IMR-90 (cell line): ENCODE measurements at places on chromosomes 16 and 17. TPM values are rescaled to one million over a fixed set of nuclear protein-coding genes. Genes with fewer than 3 reads are reported as not detected.

GRCh38 chr17:38329808-38330730 lies 13.7 kb downstream of the GPR179 start:
- no peak overlapping the region for H3K27ac ChIP-seq
- DNase-seq: no peak
- peaks cover 3% of the 10 kb centered on the region; the same call in 1 of the 2 replicates for H3K4me1 ChIP-seq
- H3K4me3 ChIP-seq: no peak overlapping the region
- H3K27me3 ChIP-seq: peaks cover 56% of the 10 kb centered on the region

DNA sequence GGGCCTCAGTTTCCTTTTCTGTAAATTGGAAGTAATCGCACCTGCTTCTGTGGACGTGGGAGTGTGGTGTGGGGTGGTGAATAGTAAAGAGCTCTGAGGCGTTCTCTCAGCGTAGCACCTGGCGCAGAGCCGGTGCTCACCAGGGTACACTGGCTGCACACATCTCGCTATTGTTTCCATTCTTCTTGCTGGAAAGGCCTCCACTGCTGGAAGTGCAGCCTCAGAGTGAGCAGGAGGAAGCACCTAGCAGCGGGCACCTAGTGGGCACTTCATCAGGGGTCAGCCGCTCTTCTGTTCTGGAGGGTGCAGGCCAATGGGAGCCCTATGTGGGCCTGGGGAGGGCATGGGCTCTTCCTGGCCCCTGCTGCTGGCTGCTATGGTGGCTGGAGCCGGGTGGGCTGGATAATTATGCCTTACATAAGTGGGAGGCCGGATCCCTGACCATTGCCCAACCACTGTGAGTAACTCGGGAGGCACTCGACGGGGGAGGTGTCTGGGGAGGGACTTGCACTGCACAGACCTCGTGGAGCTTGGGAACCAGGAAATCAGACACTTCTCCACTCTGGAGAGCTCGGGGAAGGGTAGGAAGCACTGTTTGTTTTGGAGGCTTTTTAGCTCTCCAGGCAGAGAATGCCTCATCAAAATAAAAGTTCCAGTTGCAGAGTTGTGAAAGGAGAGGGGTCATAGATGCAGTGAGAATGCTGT lies 1.7 kb downstream of the MAP2K3 start:
- H3K36me3 ChIP-seq: no peaks in the 10 kb centered on the region; the same call in none of the 2 replicates
- peak overlapping the region; percentile 84 for H3K4me3 ChIP-seq
- no peaks in the 10 kb centered on the region for H3K27me3 ChIP-seq
- H3K4me1 ChIP-seq: peaks cover 52% of the 10 kb centered on the region
- peak; percentile 99 for DNase-seq

DNA sequence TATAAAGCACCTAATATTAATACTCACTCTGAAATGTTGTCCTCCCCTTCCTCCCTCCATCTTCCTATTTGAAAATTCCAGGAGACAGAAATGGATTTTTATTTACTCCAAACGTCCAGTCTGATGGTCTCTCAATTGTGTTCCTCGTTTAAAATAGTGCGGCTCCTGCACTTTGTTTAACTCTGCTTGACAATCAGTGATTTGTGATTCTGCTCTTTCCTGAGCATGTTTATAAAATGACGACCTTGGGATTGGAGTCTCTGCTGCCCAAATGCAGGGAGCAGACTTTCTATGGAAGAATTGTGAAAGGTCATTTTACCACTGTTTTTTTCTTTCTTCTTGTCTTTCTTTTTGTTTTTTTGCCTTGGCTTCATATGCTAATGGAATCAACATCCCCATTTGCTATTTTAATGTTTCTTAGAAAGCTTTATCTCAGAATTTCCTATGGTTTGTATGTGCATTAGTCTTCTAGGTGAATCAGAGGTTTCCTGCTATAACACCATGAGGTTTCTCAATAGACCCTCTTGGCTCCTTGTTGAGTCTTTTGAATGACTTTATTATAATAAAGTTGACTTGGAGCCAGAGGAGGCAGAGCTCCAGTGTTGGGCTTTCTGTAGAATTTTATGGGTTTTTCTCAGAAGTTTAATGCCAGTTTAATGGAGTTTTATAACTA lies 376.5 kb downstream of the CDH11 start:
- no peak overlapping the region for H3K27ac ChIP-seq
- H3K4me3 ChIP-seq: no peak overlapping the region
- H3K36me3 ChIP-seq: no peaks in the 10 kb centered on the region
- H3K4me1 ChIP-seq: no peaks in the 10 kb centered on the region
- H3K27me3 ChIP-seq: no peaks in the 10 kb centered on the region; the same call in 1 of the 2 replicates

- H3K27ac ChIP-seq: no peak overlapping the region
- H3K4me3 ChIP-seq: no peak overlapping the region
- H3K27me3 ChIP-seq: peaks cover 29% of the 10 kb centered on the region
- DNase-seq: no peak
- H3K36me3 ChIP-seq: no peaks in the 10 kb centered on the region
Measured at GRCh38 chr16:22623351-22623781, 112.7 kb downstream of the NPIPB5 start.

The MILR1 gene
- total RNA-seq: 0.36 and 0.56 TPM in 2 replicates

DNA sequence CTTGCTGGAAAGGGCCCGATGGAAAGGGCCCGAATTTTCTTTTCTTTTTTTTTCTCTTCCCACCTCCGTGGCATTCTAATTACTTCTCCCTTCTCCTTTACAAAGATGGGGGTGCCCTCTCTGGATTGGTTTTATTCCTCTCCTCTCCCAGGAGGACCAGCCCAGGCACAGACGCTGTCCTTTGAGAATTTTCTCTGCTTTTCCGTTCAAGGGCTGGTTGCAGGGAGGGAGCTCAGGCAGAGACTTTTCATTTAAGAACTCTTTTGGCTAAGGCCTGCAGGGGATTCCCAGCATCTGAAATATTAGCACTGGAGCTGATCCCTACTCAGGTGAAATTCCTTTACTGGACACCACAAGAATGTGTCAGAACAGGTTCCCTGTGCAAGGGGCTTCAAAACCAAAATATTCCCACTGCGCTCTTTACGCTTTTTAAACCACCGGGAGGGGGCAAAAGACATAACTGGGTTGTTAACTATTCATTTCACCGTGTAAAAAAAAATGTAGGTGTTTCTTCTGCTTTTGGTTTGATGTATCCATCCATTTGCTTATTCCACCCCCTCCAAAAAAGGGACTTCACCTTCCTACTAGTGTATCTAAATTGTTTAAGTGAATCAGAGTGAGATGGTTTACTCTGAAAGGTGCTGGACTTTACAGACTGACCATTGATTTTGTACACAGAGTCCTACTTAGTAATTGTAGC lies 1.4 kb downstream of the NFAT5 start:
- H3K4me3 ChIP-seq: peak overlapping the region; percentile 95

The SLC5A2 gene
- total RNA-seq: under 0.01 TPM in 1 of 2 replicates, not detected in the other

DNA sequence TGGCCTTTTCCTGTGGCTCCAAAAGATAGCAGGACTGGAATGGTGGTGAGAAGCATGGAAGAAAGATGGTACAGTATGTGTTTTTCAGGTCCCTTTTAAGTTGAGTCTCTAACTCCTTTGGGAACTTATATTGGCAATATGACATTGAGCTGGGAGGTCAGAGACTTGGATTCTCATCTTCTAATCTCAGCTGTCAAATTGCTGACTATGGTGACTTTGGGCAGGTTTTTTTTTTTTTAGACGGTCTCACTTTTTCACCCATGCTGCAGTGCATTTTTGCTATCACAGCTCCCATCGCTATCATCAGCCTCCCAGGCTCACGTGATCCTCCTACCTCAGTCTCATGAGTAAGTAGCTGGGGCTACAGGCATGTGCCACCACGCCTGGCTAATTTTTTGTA lies 15.1 kb upstream of the CDK5R1 start:
- DNase-seq: no peak
- H3K4me3 ChIP-seq: no peak overlapping the region
- no peaks in the 10 kb centered on the region for H3K27me3 ChIP-seq
- peaks cover 58% of the 10 kb centered on the region for H3K36me3 ChIP-seq
- H3K4me1 ChIP-seq: no peaks in the 10 kb centered on the region
- no peak overlapping the region for H3K27ac ChIP-seq

DNA sequence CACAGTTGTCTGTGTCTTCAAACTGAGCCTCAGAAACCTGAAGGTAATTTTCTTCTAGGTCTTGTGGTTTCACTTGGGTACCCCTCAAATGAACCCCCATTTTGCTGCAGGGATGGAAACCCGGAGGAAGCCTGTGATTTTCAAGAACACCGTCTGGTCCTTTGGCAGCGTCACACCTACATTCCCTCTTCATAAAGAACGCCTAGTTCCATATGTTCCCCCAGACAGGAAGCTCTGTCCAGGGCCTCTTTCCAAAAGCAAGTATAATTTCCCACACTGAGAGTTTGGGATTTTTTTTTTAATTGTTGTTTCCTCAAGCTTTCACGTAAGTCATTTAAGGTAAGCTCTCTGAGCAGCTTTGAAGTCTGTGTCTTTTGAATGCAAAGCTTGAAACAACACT lies 515.0 kb downstream of the TMEM114 start:
- H3K27me3 ChIP-seq: no peaks in the 10 kb centered on the region
- H3K4me1 ChIP-seq: no peaks in the 10 kb centered on the region
- no peaks in the 10 kb centered on the region for H3K36me3 ChIP-seq

GRCh38 chr16:66274335-66275110 lies 92.0 kb upstream of the CDH5 start:
- no peaks in the 10 kb centered on the region for H3K36me3 ChIP-seq
- peaks cover 5% of the 10 kb centered on the region for H3K4me1 ChIP-seq
- DNase-seq: peak; percentile 44

The HBA1 gene
- total RNA-seq: not detected in 2 replicates

- H3K27me3 ChIP-seq: no peaks in the 10 kb centered on the region
- no peak for DNase-seq
- H3K4me3 ChIP-seq: no peak overlapping the region
- no peaks in the 10 kb centered on the region for H3K4me1 ChIP-seq
- H3K27ac ChIP-seq: no peak overlapping the region
Measured at GRCh38 chr16:64149756-64150155, 972.1 kb downstream of the CDH11 start.

DNA sequence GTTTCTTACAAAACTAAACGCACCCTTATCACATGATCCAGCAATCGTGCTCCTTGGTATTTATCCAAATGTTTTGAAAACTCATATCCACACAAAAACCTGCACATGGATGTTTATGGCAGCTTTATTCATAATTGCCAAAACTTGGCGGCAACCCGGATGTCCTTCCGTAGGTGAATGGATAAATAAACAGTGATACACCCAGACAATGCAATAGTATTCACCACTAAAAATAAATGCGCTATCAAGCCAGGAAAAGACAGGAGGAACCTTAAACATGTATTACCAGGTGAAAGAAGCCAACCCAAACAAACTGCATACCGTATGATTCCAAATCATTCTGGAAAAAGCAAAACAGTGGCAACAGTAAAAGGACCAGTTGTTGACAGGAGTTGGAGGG lies 10.0 kb downstream of the SPATA32 start:
- no peak overlapping the region for H3K27ac ChIP-seq
- DNase-seq: no peak
- no peaks in the 10 kb centered on the region for H3K4me1 ChIP-seq
- no peaks in the 10 kb centered on the region for H3K36me3 ChIP-seq
